ENCODE measurements at places on chromosomes 1 and 21.
A peak's percentile ranks its signal among the peaks of the same experiment; 100 is the strongest.

- DNase-seq: no peak
Observed at GRCh38 chr1:115839029-115839678, 1.8 kb downstream of the NHLH2 start.

DNA sequence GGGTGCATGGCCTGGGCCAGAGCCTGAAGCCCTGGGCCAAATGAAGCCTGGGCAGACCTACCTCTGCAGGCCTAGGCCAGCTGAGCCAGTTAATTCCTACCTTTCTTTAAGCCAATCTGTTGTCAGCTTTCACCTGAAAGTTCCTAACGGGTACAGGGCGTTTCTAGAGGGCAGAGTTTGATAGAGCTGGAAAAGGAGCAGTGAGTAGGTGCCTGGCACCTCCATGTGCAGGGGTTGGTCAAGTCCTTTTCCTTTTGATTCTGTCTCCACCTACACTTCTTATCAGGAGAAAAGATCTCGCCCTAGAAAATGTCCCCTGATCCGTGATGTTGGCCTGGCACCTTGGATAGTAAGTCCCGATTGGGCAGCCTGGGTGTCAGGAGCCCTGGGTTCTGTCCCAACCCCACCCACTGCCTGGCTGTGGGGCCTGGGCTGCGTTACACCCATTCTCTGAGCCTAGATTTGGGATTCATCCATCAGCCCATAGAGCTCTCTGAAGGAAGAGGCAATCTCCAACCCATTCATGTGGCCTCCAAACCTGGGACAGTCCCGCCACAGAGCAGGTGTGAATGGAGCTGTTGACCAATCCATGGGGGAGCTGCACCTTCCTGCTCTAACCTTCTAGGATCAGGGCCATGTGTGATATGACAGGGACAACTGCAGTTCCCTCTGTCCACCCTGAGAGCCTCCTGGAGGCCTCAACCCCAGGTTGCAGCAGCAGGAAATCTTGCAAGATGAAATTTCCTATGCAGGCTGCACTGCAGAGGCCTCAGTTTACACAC, 304.3 kb downstream of the MATN1 start:
- DNase-seq: peak; percentile 1

DNA sequence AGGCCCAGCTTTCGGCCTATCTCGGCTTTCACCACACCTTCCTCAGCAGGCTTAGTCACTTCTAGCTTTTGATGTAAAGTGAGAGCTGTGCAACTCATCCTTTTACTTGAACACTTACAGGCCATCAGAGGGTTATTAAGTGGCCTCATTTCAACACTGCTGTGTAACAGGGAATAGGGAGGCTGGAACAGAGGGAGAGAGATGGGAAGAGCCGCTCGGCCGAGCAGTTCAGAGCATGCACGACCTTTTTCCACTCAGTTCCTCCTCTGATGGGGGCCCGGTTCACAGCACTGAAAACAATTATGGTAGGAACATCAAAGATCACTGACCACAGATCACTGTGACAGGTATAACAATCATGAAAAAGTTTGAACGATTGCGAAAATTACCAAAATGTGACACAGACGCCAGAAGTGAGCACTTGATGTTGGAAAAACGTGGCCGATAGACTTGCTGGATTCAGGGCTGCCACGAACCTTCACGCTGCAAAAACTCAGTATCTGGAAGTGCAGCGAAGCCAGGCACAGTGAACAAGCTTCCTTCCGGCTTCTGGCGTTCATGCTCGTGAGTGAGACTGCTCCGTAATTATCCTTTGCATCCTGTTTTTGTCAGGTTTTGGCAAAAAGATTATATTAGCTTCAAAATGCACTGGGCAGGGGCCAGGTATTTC, 28.6 kb downstream of the AGPAT3 start:
- DNase-seq: no peak

DNA sequence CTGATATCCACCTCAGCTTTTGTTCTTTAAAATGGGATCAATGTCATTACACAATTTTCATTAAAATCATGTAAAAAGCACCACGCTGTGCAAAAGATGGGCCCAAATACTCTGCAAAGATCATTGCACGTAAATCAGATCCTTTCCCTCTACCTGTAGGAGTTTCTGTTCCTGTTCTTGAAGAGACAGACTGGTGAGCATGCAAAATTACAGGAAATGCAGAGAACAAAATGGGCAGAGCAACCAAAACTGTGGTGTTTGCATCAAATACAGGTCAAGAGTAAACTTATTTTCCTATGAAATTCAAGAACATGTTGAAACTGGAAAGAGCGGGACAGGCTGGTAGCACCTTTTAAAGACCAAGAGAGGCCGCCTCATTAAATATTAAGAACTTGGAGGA, 294.9 kb upstream of the ADGRL2 start:
- DNase-seq: no peak

- DNase-seq: no peak
Observed at GRCh38 chr1:226708342-226708780, 30.7 kb downstream of the ITPKB start.

DNA sequence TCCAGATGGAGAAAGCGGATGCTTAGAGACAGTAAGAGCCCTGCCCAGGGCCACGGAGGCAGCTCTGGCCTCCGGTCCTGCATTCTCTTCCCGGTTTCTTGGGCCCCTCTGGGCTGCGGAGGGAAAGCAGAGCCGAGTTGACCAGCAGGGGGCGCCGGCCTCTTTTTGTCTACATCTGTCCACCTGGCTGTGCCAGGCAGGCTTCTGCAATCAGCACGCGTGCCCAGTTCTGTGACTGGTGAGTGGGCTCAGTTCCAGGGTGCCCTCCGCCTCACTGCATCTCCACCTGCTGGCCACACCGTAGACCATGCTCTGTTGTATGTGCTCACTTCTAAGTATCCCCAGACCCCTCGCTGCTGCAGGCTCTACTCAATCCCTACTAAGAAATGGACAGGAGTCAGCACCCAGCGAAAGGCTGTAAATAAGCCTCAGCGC, 6.7 kb upstream of the HUNK start:
- DNase-seq: peak; percentile 76

- no peak for DNase-seq
Observed at GRCh38 chr1:114550336-114550735, 31.1 kb downstream of the BCAS2 start.

DNA sequence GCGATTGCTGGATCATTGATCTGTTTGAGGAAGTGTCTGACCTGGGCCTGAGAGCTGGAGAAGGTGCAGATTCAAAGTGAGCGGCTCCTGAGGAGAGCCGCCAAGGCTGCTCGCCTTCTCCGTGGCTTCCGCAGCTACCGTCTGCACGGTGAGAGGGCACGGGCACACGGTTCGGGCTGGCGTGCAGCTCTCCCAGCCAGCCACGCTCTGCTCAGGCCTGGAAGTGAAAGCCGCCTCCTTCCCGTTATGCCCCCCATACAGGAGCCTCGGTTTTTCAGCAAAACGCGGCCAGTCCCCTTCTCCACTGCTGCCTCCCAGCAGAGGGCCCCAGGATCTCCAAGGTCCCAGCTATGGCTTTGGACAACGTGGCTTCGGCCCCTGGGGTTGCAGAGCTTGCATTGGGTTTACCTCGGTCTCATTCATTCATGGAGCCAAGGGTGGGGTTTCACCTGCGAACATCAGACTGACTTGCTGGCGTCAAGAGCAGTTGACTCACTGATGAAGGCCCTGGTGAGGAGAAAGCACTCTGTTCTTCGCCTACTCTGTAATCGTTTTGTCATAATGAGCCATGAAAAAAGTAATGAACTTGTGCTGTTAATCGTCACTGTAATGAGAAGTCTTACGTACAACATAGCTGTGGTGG, 24.4 kb upstream of the PDXK start:
- no peak for DNase-seq

DNA sequence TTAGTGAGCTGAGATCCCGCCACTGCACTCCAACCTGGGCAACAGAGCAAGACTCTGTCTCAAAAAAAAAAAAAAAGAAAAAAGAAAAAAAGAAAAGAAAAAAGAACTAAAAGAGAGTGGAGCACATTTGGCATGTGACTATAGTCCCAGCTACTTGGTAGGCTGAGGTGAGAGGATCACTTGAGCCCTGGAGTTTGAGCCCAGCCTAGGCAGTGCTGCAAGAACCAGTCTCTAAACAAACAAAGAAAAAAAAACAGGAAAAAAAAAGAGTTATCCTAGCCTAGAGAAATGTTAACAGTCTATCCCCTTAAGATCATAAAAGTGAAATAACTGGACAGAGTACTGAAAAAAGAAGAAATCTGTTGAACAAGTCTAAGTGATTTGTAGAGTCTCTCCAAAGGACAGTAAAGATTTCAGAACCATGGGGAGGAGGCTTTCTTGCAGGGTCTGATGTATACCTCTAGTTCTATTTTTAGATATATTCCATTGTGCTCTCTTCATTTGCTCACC, 4.5 kb upstream of the PRDX1 start:
- DNase-seq: no peak

DNA sequence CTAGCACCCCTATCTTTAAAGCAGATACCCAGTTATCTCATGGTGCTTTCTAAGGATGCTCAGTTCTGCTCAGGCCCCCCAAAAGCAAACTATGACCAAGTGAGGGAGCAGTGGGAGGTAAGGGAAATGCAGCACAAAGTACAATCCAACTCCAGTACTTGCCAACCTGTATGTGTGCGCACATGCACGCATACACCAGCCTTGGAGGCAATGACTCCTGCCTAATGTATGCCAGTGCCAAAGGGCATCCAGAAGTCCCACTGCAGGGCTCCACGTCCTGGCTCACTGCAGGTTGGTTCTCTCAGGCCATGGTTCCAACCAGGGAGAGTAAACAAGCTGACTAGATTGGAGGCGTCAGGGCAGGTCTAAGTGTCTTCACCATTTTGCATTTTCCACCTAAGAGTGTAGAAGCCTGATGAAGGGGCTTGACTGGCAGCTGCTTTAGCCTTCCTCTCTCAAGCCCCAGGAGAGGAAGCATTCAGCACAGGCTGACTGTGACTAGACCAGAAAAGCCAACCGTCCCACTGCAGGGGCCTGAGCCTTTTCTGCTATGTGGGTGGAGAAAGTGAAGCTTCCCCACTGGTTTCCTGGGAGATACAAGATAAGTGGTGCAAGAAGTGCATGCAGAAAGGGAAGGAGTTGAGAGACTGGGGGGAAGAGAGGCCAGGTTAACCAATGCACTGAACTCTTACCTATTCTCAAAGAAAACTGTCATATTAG, 7.7 kb downstream of the AMIGO1 start:
- DNase-seq: no peak

DNA sequence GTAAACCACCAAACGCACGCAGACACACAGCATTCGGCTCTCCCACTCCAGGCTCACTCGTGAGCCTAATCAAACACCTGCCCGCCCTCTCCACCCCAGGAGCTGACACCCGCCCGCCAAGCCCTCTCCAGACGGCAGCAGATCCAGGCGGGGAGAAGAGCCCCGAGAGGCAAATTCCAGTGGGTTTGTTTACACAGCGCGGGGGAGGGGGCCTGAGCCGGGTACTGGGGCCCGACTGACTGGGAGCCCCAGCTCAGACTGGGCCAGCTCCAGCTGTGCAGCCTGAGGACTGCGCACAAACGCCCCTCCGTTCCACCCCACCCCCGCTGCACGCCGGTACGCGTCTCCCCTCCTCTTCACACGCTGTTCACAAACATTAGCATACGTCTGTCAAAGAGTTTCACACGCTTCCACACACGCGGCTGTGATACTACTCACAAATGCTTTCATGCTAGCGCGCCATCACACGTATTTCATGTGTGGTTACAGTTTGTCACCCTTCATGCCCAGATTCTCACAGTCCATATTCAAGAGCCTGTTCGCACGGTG, 1.0 kb upstream of the EFNA1 start:
- no peak for DNase-seq

- DNase-seq: no peak
Observed at GRCh38 chr21:14120091-14120734, 90.5 kb downstream of the LIPI start.

- DNase-seq: no peak
Observed at GRCh38 chr1:89383185-89383584, 19.3 kb downstream of the GBP6 start.

DNA sequence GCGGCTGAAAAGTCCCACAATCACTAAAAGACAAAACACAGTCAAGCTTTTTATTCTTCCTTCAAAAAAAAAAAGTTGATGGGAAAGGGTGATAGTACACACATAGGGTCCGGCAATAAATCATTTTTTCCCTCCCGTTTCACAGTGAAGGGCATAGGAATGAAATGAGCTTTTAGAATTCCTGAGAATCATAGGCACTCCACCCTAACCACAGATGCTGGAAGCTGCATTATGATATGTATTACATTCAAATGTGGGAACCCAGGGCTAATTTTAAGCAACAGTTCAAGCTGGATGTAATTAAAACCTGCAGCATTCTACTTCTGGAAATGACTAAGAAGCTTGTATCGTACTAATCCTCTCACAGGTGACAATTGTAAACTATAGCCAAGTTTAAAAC, 75.7 kb upstream of the KCNJ15 start:
- DNase-seq: no peak

DNA sequence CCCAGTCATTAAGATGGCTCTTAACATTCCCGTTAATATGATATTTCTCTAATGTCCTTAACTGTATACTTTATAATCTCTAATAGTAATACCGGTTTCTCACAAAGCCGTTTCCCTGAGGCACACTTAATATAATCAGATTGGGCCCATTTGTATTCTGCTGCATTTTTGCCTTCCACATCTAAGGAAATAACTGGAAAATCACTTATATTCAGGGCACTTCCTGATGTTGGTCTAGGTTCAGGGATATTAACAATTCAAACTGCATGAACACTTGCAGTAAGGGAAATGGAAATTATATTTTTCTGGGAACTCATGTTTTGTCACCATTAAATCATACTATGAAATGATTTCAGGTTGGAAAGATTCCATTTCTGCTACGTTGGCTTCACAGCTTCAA, 119.8 kb downstream of the TPR start:
- DNase-seq: no peak

GRCh38 chr1:227944090-227944930, 3.4 kb downstream of the WNT9A start:
- peak; percentile 26 for DNase-seq

DNA sequence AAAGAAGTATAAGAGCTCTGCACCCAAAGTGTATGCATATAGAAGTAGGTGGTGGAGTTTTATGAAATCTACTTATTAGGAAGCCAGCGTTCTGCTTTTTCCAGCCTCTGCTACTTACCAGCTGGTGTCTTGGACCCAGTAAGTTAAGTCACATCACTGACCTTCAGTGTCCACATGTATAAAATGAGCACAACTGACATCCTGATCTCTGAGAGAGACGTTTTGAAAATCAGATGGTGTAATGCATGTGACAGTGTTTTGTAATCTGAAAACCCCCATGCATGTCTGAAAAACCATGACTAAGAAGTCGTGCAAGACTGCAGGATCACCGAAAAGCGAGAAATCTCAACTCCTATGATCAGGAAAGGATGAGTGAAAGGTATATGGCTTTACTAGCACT, 2.0 kb downstream of the CR1 start:
- no peak for DNase-seq

GRCh38 chr1:154419620-154420571, 14.8 kb downstream of the IL6R start:
- peak; percentile 93 for DNase-seq

GRCh38 chr1:215637041-215637573, 70.0 kb downstream of the KCTD3 start:
- DNase-seq: peak; percentile 43

DNA sequence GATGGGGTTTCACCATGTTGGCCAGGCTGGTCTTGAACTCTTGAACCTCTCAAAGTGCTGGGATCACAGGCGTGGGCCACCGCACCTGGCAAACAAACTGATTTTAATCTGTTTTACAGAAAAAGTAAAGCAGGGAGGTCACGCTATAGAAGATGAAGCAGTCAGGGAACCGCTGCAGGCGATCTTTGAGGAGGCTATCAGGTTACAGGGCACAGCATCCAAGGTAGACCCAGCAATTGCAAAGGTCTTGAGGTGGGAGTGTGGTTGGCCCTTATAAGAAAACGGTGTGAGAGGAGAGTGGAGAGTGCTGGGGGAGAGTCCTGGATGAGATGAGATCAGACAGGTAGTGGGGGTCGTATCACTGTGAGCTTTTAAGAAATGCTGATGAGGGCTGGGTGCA, 2.6 kb upstream of the TMCO4 start:
- no peak for DNase-seq

All from ovary (tissue), 10 donors.